ENCODE measurements at places on chromosomes 3 and 15.

DNA sequence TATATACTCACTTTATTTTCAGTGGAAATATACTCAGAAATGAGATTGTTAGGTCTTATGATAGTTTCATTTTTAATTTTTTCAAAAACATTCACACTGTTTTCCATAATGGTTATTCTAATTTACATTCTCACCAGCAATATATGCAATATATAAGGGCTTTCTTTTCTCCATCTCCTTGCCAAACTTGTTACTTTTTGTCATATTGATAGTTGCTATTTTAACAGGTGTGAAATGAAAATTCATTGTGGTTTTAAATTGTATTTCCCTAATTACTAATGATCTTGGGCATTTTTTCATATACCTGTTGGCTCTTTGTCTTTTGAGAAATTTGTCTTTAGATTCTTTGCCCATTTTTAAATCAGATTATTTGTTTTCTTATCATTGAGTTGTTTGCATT is 325.2 kb downstream of the DIPK2A start:
- DNase-seq = no peak

DNA sequence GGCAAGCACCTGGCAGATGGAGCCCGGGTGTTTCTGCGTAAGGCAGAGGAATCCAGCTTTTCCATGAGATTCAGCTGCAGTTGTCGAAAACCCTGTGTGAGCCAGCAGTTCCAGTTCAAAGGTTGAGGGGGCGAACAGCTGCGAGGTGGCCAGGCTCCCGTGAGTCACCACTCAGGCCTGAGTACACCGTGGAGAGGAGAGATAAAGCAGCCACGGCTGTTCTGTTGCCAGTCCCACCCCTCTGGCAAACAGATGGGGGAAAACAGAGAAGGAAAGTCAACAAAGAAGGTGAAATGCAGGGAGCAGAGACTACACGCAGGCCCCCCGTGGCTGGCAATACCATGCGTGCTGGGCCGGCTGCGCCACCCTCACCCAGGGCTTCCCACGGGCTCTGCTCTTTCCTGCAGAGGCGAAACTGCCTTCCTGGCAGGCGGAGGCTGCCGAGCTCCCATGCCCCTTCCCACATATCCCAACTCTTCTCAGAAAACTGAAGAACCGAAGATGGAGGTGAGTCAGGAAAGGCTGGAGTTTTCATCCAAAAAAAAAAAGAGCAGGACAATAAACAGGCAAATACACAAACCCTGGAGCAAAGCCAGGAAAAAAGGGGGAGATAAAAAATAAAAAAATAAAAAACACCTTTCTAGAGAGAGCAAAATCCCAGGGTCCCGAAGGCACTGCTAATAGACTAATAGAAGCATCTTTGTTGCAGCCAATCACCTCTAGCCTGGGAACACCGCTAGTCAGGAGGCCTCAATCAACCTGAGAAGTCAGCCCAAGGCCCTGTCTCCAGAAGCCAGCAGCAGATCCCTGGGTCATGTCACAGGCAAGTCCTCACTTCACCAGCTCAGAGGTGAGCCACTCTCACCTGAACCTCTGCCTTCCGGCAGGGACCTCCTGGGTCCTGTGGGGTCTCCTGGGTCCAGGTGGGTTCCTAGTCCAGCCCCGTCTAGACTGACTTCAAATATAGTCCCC is 37.7 kb downstream of the FAM174B start:
- no peak for DNase-seq

GRCh38 chr3:158120330-158120729 is 10.4 kb downstream of the RSRC1 start:
- no peak for DNase-seq

DNA sequence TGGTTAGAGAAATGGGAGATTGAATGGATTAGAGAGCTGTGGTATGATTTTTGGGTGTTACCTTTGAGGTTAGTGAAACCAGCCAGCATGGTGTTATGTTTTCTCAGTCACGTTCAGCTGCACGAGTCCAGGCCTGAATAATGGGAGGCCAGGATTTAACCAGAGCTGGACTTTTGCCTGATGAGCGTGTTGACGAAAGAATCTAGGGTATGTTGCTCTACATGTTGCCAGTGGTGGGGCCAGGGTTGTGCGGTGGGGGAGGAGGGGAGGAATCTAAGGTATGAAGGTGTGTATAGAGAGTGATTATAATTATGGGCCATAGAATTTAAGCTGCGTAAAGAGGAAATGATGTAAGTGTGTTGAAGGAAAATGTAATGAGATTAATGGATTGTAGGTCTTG is 22.8 kb downstream of the MINDY2 start:
- DNase-seq = no peak

- DNase-seq = no peak
Measured at GRCh38 chr3:146227486-146227885, 23.4 kb downstream of the PLSCR4 start.

DNA sequence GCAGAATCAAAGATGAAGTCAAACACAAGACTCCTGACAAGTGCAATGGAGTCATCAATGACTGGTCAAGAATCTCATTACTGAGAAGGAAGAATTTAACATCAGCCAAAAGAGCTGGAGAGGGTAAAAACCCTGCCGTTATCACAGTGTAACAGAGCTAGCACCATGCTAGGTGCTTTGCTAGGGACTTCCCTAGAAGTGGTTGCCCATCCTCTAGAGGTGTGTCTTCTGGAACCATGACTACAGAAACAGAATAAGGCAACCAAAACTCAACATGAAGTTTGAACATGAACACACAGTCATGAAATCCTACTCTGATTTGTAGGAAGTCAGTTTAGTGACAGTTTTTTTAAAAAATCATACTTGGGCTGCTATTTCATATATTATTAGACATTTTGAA is 9.5 kb downstream of the ACAD11 start:
- no peak for DNase-seq

GRCh38 chr3:101725194-101725889 is 928 bp downstream of the CEP97 start:
- DNase-seq = peak; percentile 59

- DNase-seq = no peak
Measured at GRCh38 chr15:50641318-50641717, 45.3 kb downstream of the TRPM7 start.

GRCh38 chr15:74799856-74800558 is 12.6 kb upstream of the LMAN1L start:
- DNase-seq = peak; percentile 91

- no peak for DNase-seq
Measured at GRCh38 chr3:196198081-196198675, 13.0 kb downstream of the ZDHHC19 start.

DNA sequence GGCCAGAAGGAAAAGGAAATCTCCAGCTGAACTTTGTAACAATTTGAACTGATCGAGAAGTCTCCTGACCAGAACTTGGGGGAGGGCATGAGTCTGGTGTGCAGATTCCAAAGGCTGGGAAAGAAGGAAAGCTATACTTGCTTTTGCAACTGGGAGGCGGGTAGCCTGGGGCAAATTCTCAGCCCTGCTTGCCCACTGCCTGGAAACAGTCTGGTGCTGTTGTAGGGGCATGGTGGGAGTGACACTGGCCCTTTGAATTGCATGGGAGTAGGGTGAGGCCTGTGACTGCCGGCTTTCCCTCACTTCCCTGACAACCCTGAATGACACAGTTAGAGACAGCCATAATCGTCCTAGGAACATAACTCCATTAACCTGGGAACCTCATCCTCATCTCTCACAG is 114.0 kb upstream of the POU1F1 start:
- DNase-seq = no peak

GRCh38 chr15:57704441-57704840 is 2.1 kb upstream of the POLR2M start:
- DNase-seq = no peak

DNA sequence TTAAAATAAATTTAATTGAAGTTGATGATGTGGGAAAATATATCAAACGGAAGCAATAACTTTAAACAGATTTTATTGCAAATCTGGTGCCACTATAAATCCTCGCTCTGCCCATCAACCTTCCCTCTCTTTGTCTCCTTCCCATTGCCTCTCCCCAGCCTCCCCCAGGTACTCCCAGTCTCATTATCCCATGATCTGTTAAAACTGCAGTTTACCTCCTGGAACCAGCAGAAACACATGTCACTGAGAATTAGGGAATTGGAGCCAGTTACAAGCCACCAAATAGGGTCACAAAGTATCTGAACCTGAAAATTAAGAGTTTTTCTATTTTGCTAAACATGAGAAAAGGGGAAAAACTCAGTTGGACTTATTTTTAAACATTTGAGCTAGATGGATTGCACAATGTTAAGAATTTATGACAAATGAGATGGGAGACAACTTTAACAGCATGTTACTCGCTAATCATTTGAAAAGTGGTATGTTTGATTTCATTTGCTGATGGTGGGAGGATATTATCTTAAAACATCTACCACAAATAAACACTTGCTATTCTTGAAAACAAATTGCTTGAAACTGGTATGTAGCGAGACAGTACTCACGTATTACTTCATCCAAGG is 2.4 kb downstream of the PLCH1 start:
- DNase-seq = no peak
